ENCODE measurements at places on chromosomes 1 and 21. TPM values are rescaled to one million over a fixed set of nuclear protein-coding genes. Genes with fewer than 3 reads are reported as not detected.

DCST2 gene
- 0.05 TPM for total RNA-seq

TEX38 gene
- not detected for total RNA-seq

WDR4 gene
- total RNA-seq, result 21.2 TPM

LEMD1 gene
- 0.70 TPM for total RNA-seq

ALDH4A1 gene
- 42.0 TPM for total RNA-seq

BNIPL gene
- 0.40 TPM for total RNA-seq

FAM167B gene
- not detected for total RNA-seq

SERPINC1 gene
- total RNA-seq, result 0.35 TPM

FBXO2 gene
- total RNA-seq, result 11.1 TPM

HPDL gene
- 0.52 TPM for total RNA-seq

MAST2 gene
- 8.2 TPM for total RNA-seq

PDC gene
- total RNA-seq, result not detected

LCE1E gene
- not detected for total RNA-seq

AQP10 gene
- total RNA-seq, result not detected

- DNase-seq, result no peak
Measured at GRCh38 chr1:185860859-185861258, 126.7 kb downstream of the HMCN1 start.

- DNase-seq, result peak; percentile 46
Measured at GRCh38 chr1:115166531-115167091, 77.3 kb upstream of the TSPAN2 start.

- no peak for DNase-seq
Measured at GRCh38 chr1:248847956-248848561, 10.0 kb downstream of the ZNF672 start.

- no peak for DNase-seq
Measured at GRCh38 chr1:69929308-69930057, 275.9 kb downstream of the LRRC40 start.

GRCh38 chr1:28050776-28051175 lies 37.6 kb downstream of the EYA3 start:
- DNase-seq, result no peak

GRCh38 chr1:162756523-162756922 lies 34.0 kb upstream of the HSD17B7 start:
- peak; percentile 3 for DNase-seq

- no peak for DNase-seq
Measured at GRCh38 chr1:217435204-217435603, 195.7 kb downstream of the GPATCH2 start.

DNA sequence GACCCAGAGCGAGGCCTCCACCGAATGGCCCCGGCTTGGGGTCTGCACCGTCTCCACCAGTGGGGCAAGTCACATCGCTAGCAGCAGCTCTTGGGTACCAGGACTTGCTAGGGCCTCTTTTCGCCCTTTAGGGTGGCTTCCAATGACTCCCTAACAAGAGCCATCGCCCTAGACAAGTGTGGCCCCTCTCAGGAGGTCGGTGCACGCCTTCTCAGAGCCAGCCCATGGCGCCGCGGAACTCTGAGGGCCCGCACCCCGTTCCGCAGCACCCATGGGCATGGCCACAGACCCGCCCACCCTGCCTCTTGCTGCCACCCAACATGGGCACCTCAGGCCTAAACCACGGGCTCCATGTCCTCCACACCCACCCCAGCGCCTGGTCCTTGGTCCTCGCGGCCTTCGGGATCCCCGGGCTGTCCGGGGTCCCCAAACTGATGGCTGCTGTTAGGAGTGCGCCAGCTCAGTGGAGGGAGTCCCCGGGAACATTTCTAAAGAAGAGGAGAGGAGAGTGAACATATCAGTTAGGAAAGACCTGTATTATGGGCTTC lies 3.2 kb upstream of the CACNA1S start:
- no peak for DNase-seq

- no peak for DNase-seq
Measured at GRCh38 chr1:243493156-243494129, 237.6 kb downstream of the SDCCAG8 start.

DNA sequence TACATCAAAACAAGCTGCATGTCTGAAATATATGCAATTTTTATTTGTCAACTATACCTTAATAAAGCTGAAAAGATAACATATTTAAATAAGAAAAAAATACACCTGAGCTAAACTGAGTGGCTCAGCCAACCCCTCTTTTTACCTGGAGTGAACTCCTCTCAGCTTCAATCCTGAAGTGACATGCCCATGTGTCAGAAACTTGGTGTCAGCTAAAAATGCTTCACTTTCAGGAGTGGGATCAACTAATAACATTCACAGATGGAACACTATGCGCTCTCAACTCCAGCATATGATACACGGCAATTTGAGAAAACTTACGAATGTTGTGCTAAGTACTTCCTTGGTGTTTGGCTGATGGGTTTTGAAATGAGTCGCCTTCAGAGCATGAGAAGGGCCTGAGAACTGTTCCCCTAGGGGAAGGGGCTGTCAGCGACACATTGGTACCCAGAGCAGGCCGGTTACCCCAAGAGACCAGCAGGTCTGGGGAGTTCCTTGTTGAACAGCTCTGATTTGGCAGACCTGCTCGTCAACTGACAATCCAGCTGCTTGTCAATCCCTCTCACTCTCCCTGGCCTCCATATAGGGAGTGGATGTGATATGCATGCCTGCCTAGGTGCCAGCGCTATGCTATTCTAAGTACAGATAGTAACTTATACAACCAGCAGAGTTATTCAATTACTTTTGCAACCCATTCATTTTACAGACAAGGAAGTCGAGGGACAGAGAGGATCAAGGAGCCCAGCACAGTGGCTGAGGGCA lies 267.7 kb downstream of the PCP4 start:
- no peak for DNase-seq

- no peak for DNase-seq
Measured at GRCh38 chr1:27646676-27647075, 11.7 kb upstream of the FGR start.

DNA sequence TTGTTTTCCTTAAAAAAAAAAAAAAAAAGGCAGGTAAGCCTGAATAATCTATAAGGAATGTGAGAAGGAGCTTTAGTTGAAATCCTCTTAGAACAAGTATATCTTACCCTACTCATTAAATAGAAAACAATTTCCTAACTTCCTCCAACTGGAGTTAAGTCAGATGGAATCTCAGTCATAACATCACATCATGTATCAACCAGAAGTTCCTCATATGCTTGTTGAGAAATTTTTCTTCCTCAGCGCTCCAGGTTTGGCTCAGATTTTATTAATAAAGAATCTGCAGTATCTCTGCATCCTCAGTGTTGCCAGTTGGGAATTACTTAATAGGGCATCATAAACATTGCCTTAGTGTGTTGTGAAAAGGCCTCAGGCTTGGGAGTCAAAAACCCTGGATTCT lies 37.6 kb downstream of the DUSP10 start:
- no peak for DNase-seq

DNA sequence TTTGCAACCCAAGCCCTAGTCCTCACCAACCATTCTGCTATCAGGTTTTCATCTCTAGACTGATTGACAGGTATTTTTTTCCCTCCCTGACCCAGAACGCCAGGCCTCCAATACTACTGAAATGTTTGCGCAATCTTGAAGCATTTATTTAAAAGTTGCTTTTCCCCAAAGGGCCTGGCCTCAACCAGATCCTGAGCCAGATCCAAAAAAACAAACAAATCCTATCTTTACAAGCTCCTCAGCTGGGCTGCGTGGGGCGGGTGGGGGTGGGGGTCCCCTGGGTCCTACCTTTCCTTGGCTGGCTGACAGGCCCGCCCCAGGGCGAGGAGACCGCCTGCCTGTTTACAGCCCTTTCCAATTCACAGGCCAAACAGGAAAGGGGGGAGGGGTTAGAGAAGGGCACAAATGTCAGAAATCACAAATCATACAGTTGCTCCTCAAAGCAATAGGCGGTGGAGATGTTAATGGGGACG lies 98.8 kb downstream of the FOXD2 start:
- no peak for DNase-seq

GRCh38 chr1:222529916-222530315 lies 18.0 kb downstream of the HHIPL2 start:
- DNase-seq, result no peak

- DNase-seq, result peak; percentile 72
Measured at GRCh38 chr1:20903437-20903836, 116.3 kb upstream of the HP1BP3 start.

GRCh38 chr1:115429884-115430283 lies 91.8 kb upstream of the NGF start:
- DNase-seq, result peak; percentile 59

DNA sequence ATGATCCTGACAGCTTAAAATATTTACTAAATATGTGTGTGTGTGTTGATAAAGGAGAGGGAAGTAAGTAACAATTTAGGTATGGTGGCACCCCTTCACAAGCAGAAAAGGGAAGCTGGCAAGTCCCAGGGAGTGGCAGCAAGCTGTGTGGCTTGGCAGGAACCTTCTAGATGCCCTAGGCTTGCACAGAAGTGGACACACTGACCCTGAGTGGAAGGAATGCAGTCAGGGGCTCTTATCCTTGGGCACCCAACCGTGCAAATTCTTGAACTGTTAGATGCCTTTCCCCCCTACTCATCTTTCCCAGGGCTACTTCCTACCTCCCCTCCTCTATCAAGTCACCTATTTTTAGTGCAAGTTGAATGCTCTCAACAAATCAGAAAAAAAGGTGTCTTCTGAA lies 18.9 kb downstream of the ACP6 start:
- DNase-seq, result peak; percentile 91

GRCh38 chr1:110612060-110612745 lies 6.0 kb upstream of the KCNA2 start:
- DNase-seq, result no peak

DNA sequence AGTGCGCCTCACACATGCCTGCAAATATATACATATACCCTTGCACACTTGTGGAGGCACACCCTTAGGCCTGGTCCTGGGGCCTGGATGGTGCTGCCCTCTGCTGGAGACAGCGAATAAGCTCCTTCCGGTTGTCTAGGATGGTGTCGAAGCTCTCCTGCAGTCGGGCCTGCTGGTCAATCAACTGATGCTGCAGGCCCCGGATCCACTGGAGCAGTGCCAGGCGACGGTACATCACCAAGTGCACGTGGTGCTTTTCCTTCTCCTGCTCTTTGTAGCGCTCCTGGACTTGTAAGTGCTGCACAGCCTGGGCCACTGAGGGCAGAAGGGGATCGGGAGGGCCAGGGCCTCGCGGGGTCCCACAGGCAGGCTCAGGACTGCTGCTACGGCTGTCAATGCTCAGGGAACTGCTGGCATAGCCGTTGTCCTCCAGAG lies 3.1 kb downstream of the C1orf216 start:
- DNase-seq, result peak; percentile 50

- DNase-seq, result no peak
Measured at GRCh38 chr1:91877574-91878208, 8.3 kb downstream of the TGFBR3 start.

DNA sequence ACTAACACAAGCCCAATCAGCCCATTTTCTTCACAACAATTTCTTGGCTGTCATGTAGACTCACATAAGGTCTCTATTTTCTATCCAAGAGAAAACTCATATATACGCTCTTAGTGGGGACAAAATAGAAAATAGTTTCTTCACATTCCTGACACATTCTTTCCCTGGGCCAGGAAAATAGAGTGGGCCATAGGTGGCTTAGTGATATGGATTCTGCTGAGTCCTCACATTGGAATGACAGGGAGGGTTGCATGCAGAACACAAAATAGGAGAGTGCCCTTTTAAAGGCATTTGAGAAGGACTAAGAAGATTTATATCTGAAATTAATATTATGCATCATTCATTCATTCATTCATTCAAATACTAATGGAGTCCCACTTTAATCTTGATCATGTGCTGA lies 207.7 kb downstream of the LYPLAL1 start:
- no peak for DNase-seq

GRCh38 chr1:5884110-5884509 lies 108.1 kb downstream of the NPHP4 start:
- no peak for DNase-seq

DNA sequence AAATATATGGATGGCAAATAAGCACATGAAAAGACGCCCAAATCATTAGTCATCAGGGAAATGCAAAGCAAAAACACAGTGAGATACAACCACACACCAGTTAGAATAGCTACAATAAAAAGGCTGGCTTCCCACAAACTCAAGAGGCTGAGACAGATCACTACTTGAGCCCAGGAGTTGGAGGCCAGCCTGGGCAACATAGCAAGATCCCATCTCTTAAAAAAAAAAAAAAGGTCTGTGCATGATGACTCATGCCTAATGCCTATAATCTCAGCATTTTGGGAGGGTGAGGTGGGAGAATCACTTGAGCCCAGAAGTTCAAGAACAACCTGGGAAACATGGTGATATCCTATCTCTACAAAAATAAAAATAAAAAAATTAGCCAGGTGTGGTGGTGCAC lies 19.8 kb downstream of the LDLRAD1 start:
- DNase-seq, result no peak

- DNase-seq, result no peak
Measured at GRCh38 chr1:168717906-168718891, 10.8 kb downstream of the DPT start.

GRCh38 chr1:247218121-247218651 lies 37.7 kb upstream of the VN1R5 start:
- DNase-seq, result no peak

DNA sequence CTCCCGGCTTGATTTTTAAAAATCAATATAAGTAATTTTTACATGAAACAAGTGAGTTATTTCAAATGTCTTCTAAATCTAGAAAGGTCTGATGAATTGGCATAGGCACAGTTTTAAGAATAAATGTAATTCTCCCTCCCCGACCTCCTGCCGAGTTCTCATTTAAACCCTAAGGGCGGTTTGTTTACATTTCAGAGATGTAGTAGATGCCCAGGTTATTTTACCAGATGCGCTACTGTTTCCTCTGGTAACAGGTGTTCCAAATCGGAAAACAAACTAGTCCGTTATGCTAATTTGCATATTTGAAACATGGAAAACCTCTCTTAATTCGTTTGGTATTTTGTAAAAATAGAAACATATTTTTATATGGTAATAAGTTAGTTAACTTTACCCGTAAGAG lies 53.8 kb upstream of the CFAP126 start:
- DNase-seq, result no peak

DNA sequence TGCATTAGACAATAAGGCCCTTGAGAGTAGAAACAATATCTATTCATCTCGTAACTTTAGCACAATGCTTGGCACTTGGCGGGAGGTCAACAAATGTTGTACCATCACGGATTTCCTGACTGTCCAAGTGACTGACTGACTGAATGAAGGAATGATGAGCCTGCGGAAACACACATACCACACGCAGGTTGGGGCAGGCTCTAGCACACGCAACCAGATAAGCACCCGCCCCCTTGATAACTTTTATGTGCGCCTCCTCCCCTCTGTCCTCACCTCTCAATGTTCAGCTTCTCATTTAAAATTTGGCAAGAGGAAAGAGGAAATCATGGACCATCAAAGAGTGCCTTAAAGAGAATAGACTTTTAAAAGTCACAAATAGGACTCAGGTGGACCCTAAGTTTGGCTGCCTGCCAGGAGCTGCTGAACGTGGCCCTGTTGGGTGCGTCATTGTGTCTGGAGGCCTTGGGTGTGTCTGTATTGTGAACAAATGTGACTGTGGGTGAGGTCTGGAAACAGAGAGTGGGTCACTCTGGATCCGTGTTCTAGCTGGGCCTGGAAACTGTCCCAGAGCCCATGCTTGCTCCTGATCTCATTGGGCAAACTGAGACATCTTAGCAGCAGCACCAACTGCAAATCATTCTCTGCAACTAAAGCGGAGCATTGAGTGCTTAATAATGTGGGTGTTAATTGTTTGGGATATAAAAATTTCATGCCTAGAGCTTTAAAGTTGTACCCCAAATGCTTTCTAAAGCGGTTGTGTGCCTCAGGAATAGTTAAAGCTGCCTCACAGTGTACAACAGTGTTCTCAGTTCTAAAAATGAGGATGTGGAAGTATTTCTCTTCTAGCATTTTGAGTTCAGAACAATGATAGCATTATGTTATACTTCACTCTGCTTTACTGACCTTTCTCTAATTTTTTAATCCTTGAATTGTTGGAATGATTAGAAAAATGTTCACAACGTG lies 47.6 kb upstream of the ABCG1 start:
- DNase-seq, result no peak

All from renal cortical epithelial cell (primary cell).